ENCODE measurements at places on chromosomes 12 and 14.

DNA sequence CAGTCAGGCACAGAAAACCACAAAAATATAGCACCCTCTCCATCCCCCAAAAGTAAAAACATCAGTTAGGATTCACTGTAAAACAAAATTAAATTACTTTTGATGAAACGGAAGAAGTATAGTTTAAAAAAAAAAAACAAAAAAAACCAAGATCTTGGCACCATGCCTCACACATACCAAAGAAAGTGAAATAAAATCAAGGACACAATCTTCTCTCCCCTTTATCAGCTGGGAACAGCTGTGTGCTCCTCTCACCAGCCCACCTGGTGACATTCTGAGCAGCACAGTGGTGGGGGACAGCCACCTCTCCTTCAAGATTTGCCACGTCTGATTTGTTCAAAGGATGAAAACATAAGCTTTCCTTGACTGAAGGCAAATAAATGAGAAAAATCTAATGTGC lies 55.5 kb downstream of the ESR2 start:
- DNase-seq = no peak

DNA sequence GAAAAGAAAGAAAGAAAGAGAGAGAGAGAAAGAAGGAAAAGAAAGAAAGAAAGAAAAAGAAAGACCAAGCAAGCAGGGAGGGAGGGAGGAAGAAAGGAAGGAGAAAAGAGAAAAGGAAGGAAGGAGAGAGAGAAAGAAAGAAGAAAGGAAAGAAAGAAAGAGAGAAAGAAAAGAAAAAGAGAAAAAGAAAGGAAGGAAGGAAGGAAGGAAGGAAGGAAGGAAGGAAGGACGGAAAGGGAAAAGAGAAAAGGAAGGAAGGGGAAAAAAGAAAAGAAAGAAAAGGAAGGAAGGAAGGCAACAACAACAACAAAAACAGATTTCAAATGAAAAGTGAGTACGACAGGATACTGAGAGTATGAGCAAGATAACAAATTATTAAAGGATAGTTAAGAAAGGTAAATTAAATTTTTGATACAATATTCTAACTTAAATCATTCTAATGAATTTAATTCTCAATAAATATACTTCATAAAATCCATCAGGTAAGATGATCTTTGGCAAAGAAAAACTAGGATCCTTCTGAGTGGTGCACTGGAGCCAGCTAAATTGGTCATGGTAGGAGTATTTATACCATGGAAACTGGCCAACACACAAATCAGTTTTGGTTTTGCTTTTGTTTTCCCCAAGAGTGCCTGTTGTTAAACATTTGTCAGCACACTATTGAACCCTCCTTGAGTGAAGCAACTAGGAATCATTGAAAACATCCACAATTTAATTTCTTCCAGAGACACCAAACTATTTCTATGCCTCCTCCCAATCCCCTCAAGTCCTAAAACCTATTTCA lies 56.1 kb upstream of the DYRK2 start:
- DNase-seq = no peak

DNA sequence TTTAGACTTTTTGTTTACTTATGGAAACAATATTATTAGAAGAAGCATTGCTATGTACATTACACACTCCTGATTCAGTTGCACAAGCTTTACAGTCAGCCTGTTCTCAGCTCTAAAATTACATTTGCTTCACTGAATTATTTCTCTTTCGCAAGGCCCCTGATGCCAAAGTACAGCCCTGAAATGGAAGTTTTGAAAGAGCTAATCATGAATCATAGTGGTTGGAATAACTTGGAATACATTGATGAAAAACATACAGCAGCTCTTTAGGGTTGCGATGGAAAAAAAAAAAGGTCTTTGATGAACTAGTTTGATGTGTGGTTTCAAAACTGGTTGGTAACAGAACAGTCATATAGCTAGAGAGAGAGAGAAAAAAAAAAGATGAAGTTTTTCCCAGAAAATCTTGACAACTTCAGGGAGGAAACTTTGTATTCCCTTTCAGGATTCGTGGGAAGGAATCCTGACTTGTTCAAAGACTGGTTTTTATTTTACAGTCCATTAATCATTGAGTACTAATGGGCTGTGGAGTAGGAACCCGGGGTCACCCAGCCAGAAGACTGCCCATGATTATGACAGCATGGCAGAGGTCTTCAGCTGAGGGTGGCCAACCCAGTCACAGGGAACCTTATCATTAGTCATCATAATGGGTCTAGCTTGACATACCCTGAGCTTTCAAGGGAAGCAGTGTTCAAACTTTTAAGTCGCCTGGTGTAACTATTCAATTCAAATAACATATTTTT lies 460.1 kb downstream of the NAV3 start:
- no peak for DNase-seq

- peak; percentile 45 for DNase-seq
Observed at GRCh38 chr12:3752096-3752709, 706 bp downstream of the CRACR2A start.

DNA sequence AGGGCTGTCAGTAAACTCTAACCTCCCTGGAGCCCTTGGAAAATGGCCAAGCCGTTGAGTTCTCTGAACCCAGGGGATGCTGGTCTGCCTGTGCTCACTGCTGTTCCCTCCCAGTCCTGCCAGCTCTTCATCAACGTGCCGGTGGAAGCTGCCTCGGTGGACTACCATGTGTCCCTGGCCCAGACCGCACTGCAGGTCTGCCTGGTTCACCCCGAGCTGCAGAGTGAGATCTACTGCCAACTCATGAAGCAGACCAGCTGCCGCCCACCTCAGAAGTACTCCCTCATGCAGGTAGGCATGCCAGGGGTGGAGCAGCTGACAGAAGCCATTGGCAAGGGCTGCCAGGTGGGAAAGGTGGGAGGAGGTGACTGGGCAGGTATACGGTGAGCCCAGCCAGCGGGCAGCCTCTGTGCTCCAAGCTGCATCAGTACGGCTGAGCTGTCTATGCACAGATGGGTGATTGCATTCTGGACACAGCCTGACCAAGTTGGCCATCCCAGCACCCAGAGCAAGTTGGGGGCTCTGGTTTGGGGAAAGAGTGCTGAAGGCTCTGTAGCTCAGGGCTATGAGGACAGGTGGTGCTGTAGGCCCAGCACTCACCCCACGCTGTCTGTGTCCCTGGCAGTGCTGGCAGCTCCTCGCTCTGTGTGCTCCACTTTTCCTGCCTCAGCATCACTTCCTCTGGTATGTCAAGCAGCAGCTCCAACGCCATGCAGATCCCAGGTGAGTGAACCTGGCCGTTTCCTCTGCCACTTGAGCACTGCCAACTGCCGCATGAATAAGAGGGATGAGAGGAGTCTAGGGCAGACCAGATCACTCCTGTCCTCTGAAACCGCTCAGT lies 21.9 kb downstream of the PIGH start:
- DNase-seq = no peak

DNA sequence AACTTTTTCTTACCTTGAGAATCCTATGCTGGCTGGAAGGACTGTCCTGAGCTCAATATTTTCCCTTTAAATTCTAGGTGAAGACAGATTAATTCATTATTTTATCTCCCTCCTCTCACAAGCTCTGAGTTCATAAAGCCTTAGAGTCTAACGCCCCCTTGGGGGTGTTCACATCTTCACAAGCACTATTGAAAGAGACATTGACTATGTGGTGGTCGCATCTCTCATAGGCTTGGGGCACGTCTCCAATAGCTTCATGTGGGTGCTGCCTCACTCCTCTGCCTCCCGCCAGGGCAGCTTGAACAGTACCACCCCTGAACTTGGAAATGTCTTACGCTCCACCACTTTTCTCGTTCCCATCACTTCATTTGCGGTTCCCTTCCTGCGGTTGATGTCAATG lies 106.2 kb downstream of the UNC79 start:
- DNase-seq = no peak

DNA sequence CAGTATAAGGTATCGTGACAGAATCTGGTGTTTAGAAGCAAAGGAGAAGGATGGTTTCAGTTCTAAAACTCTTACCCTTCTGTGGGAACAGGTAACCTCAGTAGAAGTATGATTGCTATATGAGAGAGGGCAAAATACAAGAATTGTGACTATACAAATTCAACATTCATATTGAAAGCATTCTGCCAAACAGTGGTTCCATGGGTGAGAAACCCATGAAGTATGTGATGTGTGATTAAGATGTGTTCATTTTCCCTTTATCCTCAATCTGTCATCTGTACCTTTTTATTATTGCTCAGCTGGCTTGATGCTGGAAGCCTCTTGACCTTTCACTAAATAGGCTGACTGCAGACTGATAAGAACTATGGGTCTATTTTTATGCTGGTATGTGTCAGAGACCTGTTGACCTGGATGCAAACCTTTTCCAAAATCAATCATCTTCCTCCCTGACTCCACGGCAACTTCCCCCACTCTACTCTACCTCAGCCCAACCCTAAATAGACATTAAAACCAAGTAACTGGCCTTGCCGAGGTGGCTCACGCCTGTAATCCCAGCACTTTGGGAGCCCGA lies 109.6 kb downstream of the STXBP6 start:
- no peak for DNase-seq

DNA sequence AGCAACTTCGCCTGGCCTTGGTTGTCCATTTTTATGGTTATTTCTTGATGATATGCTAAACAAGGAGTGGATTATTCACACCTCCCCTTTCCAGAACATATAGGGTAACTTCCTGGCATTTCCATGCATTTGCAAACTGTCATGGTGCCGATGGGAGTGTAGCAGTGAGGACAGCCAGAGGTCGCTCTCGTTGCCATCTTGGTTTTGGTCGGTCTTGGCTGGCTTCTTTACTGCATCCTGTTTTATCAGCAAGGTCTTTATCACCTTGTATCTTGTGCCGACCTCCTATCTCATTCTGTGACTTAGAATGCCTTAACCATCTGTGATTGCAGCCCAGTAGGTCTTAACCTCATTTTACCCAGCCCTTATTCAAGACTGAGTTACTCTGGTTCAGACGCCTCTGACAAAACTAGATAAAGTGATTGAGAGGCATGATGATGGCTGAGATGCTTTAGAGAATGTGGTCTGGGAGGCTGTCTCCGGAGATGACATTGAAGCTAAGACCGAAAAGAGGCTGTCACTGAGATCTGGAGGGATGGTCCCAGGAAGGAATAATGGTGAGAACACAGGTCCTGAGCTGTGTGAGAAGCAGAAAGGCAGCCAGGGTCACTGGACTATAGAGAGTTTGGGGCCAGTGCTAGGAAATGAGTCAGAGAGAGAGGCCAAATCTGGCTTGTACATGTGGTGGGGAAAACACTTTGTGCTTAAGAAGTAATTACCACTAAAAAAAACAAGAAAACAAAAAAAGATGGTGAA lies 2.9 kb downstream of the GLT1D1 start:
- DNase-seq = no peak

- no peak for DNase-seq
Observed at GRCh38 chr14:50839691-50840090, 8.7 kb upstream of the NIN start.

DNA sequence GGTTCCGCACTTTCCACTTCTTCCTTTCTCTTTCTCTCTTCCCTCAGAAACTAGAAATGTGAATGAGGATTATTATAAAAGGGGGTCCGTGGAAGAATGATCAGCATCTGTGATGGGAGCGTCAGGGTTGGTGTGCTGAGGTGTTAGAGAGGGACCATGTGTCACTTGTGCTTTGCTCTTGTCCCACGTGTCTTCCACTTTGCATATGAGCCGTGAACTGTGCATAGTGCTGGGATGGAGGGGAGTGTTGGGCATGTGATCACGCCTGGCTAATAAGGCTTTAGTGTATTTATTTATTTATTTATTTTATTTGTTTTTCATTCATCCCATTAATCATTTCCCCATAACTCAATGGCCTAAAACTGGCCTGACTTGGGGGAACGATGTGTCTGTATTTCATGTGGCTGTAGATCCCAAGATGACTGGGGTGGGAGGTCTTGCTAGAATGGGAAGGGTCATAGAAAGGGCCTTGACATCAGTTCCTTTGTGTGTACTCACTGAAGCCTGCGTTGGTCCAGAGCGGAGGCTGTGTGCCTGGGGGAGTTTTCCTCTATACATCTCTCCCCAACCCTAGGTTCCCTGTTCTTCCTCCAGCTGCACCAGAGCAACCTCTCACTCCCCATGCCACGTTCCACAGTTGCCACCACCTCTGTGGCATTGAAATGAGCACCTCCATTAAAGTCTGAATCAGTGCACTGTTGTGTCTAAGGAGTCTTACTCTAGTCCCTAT lies 4.6 kb upstream of the ATN1 start:
- no peak for DNase-seq

DNA sequence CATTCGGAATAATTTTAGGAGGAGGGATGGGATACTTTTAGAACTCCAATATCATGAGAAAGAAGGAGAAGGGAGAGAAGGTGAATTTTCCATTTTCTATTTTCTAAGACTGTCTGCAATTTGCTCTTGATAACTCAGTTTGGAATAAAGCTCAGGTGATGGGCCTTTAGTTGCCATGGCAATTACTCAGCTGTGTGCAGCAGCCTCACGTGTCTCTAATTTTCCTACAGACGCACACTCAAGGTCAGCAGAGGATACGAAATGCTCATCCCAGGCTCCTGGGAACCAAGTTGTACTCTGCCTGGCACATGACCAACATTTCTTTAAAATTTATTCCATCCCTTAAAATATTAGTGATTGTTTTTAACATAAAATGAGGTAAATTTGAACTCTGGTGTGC lies 76.7 kb downstream of the TTC8 start:
- no peak for DNase-seq

- no peak for DNase-seq
Observed at GRCh38 chr12:39368891-39369290, 74.0 kb downstream of the KIF21A start.

- DNase-seq = no peak
Observed at GRCh38 chr12:130444986-130445385, 107.3 kb downstream of the PIWIL1 start.

DNA sequence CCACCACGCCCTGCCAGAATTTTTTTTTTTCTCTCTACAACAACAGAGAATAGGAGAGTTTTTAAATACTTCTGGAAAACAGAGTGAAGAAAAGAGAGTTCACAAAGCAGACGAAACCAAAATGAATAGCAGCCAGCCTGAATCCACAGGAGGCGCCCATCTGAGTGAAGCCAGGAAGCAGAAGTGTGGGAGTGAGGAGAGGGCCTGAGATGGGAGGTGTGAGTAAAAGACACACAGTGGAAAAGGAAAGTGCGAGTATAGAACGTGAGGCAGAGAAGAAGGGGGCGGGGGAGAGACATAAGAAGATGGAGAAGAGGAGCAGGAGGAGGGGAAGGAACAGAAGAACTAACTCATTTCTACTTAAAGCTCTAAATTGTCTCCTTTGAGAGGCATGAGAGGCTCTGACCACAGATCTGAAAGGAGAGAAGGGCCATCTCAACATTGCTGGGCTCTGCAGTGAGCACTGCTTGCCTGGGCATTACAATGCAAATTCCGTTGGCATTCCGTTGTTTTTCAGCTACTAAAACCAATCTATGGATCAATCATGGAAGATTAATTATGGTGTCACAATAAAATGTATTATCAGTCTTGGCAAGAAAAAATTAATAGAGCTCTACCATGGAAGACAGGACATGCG lies 140.1 kb upstream of the CPSF6 start:
- DNase-seq = no peak

GRCh38 chr12:92696216-92696615 lies 6.6 kb upstream of the PLEKHG7 start:
- no peak for DNase-seq

- no peak for DNase-seq
Observed at GRCh38 chr12:108650083-108650482, 16.4 kb upstream of the SELPLG start.
